Stimulated activated CD8-positive, alpha-beta memory T cell treated with anti-CD3 and anti-CD28 coated beads, Interleukin-15, amount 100 ng/mL, for 24 hours (primary cell): ENCODE measurements at places on chromosomes 3 and 15.

DNA sequence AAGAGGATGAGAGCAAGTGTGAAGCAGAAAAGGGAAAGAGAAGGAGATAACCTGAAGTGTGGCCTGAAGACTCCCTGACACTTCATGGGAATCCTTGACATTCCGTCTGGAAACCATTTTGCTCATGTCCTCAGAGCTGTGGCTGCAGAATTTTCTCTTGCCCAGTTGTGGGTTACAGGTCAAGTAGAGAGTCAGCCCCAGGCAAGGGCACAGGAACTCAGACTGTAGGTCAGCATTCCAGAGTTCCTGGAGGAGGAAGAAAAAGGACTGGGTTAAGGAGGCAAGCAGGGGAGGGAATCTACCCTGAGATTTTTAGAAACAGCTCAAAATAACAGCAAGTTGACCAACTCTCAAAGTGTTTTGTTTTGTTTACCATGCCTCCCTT is 4.1 kb upstream of the THSD4 start:
- no peak for DNase-seq

DNA sequence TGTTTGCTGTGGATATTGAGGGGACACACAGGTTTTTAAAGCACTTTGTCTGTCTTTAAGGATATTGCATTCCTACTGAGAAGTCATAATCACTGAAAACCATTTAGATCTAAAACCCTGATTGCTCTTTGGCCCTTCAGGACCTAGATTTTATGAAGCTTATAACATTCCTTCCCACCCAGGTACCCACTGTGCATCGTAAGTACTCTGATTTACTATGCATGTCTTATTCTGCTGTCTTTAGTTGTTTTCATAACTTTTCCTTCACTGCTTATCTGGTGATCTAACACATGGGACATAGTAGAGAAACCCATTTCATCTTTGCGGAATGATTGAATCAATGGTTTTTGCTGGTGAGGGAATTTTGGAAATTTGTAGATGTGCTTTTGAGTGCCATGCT is 247.0 kb upstream of the RARB start:
- no peak for DNase-seq

- no peak for DNase-seq
Measured at GRCh38 chr3:113275929-113276750, 64.8 kb downstream of the BOC start.

DNA sequence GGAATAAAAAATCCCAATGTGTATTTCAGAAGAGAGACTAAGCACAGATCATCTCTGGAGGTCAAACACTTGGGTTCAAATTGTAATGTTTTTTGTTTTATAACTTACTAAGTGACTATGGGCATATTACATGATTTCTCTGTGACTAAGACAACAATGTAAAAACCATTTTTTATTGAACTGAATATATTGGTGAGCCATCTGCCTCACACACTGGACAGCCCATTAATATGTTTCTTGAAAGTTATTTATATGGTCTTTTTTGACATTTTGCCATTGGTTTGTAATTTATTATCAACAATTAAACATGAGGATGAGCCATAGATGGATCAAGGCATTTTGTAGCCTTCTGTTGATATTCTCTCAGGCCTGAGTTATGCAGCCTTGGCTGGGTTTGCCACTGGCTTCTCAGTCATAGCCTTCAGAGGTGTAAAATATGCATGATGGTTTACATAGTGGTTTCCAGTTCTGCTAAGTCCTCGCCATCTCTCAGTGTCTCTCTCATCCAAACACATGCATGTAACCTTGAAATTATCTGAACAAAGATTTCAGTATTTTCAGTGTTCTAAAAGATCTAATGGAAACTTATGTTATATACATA is 997.2 kb downstream of the DIPK2A start:
- DNase-seq = no peak

GRCh38 chr15:55530861-55531313 is 22.9 kb upstream of the DNAAF4 start:
- no peak for DNase-seq

- no peak for DNase-seq
Measured at GRCh38 chr3:197787412-197787811, 3.6 kb upstream of the LRCH3 start.

DNA sequence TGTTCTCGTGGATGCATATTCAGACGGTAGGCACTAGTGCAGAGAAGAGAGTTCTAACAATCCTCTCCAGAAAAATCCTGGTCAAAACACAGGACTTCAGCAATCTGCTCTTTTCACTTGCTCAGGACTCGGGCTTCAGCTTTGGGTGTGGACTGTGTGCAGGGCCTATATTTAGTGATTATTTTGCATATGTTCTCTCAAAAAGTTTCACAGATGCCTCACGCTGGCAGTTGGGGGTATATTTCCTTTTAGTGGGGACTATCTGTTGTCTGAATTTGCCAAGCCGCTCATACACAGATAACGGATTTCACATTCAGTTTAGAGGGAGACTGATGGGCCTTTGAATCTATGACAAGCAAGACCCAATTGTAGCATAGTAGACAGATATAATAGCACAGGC is 54.4 kb upstream of the LRRN1 start:
- DNase-seq = no peak

DNA sequence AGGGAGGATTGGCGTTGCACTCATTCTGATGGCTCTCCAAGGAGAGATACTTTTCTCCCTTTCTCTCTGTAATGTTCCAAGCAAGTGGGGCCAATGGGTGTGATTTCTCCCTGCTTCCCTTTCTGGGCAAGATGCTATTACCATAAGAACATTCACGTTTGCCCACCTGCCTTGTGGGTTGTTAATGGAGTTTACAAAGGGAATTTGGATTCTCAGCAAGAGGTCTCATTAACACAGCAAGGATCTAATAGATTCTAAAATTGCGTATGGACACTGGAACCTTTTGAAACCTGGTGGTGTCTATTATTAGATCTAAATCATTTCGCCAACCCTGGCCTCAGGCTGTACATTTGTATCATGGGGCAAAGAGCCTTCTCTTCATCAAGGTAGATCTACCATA is 74.1 kb downstream of the SLCO3A1 start:
- DNase-seq = no peak

- no peak for DNase-seq
Measured at GRCh38 chr3:83863380-83863779, 1095.4 kb upstream of the CADM2 start.
